NCI-H524 (cell line): ENCODE measurements at places on chromosomes 1 and 21.

GRCh38 chr1:234607109-234608024 is 2.6 kb downstream of the IRF2BP2 start:
- peak; percentile 60 for DNase-seq

- DNase-seq = no peak
These were observed 14.9 kb upstream of the CD247 start for GRCh38 chr1:167532964-167533824.

GRCh38 chr1:36537190-36537768 is 54.6 kb upstream of the CSF3R start:
- DNase-seq = no peak

DNA sequence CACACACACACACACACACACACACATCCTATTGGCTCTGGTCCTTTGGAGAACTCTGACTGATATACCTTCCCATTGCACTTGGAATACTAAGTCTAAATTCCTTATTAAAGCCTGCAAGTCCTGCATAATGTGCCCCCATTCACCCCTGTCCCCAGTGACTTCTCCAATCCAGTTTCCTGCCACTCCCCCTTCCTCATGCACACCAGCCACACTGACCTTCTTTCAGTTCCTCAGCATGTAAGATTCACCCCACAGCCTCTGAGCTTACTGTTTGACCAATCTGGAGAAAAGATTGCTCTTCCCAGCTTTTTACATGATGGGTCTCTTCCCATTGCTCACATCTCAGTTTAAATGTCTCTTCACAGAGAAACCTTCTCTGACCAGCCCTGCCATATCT is 146.6 kb downstream of the TBX15 start:
- DNase-seq = no peak

GRCh38 chr1:154862907-154863306 is 7.2 kb downstream of the KCNN3 start:
- DNase-seq = no peak

- no peak for DNase-seq
These were observed 13.0 kb downstream of the GPR137B start for GRCh38 chr1:236155399-236155767.
